CD4-positive, alpha-beta memory T cell (primary cell): ENCODE measurements at places on chromosomes 4 and X. TPM values are rescaled to one million over a fixed set of nuclear protein-coding genes. Genes with fewer than 3 reads are reported as not detected.

DNA sequence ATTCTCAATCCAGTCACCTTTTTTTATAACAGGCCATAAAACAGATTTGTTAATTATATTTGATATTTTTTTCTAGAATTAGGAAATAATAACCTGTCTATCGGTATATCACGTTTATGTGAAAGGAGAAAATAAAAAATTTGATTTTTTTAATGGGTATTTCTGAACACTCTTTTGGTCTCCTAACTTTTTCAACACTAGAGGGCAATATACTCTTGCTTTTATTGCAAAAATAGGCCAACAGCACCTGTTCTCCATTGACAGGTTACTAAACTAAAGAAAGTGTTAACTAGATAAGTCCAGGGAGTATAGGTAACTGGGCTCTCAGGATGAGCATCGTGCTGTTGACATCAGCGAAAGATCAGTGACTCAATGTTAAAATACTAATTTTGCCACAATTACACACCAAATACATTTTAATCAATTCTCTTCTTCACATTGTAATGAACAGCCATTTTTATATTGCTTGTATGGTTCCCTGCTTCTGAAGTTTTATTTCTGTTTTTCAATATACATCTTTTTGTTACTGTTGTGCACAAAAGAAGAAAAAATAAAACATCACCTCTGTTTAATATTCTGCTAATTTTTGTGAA lies 22.8 kb downstream of the NDST4 start:
- DNase-seq, result peak; percentile 18

- DNase-seq, result no peak
These were observed 226.7 kb upstream of the SFRP2 start for GRCh38 chr4:154015578-154015977.

GAGE12D gene
- not detected for total RNA-seq

GRCh38 chr4:52982255-52982945 lies 120.3 kb downstream of the RASL11B start:
- DNase-seq, result no peak

GRCh38 chr4:121675715-121676114 lies 21.1 kb downstream of the ANXA5 start:
- no peak for DNase-seq

DNA sequence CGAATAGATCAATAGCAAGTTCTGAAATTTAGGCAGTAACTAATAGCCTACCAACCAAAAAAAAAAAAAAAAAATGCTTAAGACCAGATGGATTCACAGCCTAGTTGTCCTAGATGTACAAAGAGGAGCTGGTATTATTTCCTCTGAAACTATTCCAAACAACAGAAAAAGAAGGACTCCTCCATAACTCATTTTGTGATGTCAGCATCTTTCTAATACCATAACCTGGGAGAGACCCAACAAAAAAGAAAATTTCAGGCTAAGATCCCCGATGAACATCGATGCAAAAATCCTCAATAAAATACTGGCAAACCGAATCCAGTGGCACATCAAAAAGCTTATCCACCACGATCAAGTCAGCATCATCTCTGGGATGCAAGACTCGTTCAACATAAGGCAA lies 1557.9 kb downstream of the C4orf33 start:
- no peak for DNase-seq

ADH1C gene
- not detected for total RNA-seq

EDA gene
- total RNA-seq, result 2.8 TPM

DNA sequence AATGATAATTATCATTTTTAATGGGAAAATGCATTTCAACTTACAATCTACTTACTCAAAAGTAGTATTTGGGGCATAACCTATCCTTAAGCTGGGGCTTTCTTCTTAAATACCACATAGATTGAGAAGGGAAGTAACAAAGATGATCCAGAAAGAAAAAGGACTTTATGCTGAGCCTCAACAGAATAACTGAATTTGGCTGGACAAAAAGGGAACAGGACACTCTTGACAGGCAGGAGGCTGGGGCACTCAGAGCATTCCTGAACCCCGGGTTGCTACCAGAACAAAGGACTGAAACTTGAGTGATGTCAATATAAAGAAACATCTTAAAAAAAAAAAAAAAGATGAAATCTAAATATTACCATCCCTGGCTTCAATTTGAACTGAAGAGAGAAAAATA lies 23.9 kb downstream of the RELL1 start:
- no peak for DNase-seq

FGFBP2 gene
- 0.38 TPM for total RNA-seq

REPS2 gene
- total RNA-seq, result 0.69 TPM

DNA sequence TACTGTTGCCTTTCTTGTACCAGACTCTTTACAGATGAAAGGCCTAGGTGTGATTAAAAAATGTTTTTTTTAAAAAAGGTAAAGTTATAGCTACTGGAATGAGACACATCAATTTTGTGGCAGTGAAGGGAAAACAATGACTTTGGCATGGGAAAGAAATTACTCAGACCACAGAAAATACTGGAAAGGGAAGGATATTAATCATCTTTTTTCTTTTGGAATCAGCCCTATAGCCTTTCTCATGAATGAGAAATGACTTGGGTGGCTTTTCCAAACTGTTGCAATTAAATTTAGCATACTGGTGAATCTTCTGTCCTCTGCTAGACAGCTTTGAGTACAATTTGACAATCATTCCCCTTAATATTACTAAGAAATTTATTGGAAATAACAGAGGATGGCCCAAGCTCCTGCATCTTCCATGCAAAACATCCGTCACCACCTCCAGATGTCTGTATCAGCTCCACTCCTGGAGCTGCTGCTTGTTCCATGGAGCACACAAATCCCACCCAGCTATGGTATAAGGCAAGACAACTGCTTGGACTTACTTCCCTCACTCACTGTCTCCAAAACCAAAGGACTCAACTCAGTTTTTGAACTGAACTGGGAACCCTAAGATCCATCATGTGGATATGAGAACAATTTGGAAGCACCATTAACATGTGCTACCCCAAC lies 97.6 kb upstream of the ARSJ start:
- no peak for DNase-seq

DNA sequence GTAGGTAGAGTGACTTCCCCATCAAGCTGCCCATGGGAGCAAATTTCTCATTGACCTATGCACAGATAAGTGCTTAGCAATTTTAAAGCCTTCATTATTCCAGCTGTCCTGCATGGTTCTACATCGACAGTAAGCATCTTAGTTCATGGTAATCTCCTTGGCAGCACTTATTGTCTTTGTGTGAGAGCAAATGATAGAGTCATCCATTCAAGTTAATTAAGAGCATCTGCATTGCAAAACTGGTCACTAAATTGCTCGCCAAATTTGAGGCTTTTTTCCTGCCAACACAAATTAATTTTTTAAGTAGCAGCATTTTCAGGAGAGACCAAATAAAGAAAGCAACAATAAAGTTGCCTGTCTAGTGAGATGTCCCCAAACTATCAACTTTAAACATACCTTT lies 76.7 kb downstream of the SH3BGRL start:
- DNase-seq, result no peak
